ENCODE measurements at places on chromosomes 6 and 20.

GRCh38 chr6:49739423-49739822, 4.8 kb downstream of the CRISP3 start:
- DNase-seq, result no peak

GRCh38 chr6:30344191-30344867, 627 bp upstream of the RPP21 start:
- peak; percentile 20 for DNase-seq

DNA sequence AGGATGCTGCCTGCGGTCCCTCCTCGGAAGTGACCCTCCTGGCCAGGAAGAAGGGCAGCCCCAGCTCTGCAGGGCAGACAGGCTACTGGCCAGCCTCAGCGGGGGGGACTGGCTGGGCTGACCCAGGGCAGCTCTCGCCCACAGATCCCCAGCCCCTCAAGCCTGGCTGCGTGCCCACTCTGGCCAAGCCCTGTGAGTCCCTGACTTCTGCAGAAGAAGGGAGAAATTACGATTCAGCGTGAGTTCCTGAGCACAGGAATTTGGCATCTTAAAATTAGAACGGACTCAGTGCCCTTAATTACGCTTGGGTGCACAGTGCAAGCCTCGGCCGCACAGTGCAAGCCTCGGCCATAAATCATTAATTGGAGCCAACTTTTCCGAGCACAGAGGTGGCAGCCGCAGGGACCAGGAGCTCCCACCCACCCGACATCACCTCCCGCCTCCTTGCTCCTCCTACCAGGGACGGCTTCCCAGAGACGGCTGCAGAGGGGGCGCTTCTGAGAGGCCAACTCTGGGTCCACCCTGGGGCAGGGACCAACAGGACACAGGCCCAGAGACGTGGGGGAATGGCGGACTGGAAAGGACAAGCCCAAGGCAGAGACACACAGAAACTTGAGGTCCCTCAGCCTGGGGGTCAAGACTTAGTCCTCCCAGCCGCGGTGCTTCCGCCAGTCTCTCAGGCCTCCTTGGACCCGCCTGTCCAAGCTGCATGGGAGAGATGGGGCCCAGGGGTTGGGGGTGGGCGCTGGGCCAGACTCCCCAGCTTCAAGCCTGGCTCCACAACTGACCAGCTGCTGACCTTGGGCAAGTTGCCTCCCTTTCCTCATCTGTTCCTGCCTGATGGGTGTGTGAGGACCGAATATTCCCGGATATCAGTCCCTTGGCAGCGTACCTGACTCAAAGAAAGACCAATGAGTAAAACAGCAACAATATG, 165.4 kb downstream of the TAF4 start:
- DNase-seq, result no peak

DNA sequence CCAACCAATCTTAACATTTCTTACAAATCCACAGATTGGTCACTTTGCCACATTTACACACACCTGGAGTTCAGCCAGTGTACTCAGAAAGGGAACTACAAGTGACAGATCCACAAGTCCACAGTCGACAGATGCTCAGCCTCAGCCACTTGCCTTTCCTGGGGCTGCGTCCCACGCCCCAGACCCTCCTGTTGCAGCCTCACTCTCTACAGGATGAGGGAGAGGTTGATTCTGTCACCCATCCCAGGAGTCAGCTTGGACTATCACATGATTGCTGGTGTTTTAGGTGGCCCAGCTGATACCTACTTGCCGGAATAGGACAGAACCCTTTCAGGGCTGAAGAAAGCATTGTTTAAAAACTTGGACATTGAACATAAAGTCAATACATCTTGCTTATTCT, 108.8 kb downstream of the FAM120B start:
- DNase-seq, result no peak

GRCh38 chr6:117494283-117494682, 11.8 kb downstream of the DCBLD1 start:
- DNase-seq, result no peak

GRCh38 chr6:31403283-31404060, at the start of gene MICA:
MICA (plus strand) TSS chr6:31403595; CDS start chr6:31403633, 38 bp downstream.
- DNase-seq, result peak; percentile 43

DNA sequence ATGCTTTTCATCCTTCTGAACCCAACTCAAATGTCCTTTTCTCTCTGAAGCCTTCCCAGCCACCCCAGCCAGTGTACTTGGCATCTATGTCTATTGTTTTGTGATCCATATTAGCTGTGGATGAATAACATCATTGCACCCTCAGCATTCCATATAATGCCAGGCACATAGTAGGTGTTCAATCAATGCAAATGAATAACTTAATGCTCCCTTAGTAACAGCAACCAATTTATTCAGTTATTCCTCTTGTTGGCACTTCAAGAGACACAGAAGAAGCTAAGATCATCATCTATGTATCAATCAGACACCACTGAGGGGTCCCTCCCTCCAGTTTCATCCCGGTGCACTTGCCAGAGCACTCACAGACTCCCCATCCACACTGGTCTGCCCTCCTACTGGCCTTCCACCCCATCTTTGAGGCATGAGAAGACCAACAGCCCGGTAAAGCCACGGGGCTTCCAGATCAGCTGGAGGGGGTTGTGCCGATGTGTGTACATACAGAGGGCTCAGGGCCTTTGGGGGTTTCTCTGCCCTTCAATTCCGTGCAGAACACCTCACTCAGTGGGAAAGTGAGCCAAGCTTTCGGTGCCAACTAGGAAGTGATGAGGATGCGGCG, 2.4 kb upstream of the TAF8 start:
- DNase-seq, result no peak

GRCh38 chr6:93416571-93417420, 2.6 kb downstream of the EPHA7 start:
- peak; percentile 16 for DNase-seq

GRCh38 chr6:54107470-54108090, 3.7 kb upstream of the MLIP start:
- DNase-seq, result no peak

DNA sequence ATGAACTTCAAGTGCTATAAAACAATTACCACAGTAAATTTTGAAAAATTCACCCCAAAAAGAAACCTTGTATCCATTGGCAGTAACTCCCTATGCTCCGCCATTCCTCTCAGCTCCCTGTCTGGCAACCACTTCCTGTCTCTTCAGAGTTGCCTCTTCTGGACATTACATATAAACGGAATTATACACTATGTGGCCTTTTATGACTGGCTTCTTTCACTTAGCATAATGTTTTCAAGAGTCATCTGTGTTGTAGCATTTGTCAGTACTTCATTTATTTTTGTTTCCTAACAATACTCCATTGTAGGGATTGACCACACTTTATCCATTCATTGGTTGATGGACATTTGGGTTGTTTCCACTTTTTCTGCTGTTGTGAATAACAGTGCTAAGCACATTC, 50.1 kb downstream of the CEP43 start:
- no peak for DNase-seq

GRCh38 chr6:41957117-41957516, 15.5 kb upstream of the CCND3 start:
- DNase-seq, result no peak

DNA sequence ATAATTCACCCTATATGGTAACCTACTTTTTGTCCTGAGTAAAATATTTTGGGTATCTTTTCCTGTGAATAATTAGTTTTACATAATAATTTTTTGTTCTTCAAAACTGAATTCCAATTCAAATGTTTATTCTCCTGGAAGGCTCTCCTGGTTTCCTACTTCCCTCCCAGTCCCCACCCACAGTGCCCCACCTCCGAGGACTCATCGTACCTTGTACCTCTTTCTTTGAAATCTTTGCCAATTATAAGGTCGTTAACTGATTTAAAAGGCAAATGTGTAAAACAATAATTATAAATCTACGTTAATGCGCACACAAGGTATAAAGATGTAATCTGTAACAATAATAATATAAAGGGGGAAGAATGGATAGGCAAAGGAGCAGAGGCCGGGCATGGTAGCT, 40.5 kb upstream of the VEGFA start:
- DNase-seq, result no peak

- DNase-seq, result no peak
Measured at GRCh38 chr20:63312273-63312672, 19.3 kb downstream of the COL20A1 start.

DNA sequence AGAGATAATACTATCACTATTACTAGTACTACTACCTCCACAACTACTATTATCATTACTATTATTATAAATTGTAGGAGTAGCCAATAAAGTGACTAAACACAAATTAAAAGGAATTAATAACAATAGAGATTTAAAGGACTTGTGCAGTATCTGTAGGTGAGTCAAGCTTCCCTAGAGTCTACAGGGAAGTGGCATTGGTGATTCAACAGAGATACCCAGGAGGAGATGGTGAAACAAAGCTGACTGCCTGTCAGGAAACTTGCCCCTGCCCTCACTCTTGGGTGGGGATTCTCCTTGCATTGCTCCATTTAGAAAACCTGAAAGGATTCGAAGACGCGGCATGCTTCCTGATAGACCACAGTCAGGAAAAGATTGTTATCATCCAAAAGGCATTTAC, 23.3 kb upstream of the BCLAF1 start:
- DNase-seq, result no peak

- no peak for DNase-seq
Measured at GRCh38 chr6:72418495-72418894, 203.4 kb upstream of the KCNQ5 start.

DNA sequence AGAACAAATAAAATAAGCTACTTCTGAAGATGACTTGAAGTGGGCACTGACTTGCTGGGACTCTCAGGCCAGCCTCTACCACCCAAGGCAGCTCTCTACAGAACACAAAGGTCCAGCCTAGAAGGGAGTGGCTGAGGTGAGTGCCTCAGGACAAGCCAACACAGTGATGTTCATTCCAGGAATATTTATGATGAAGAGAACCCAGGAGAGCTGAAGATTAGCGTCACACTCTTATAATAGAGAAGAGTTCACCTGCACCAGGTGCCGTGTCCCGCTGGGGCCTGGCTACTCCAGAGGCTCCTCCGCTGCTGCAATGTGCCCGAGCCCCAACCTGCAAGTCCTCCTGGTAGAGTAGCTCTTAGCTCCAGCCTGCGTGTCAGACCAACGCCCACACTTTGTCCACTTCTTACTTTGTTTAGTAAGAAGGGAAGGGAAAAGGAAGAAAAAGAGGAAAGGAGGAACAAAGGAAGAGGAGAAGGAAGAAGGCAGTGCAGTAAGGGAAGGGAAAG, 182.4 kb upstream of the QKI start:
- no peak for DNase-seq

DNA sequence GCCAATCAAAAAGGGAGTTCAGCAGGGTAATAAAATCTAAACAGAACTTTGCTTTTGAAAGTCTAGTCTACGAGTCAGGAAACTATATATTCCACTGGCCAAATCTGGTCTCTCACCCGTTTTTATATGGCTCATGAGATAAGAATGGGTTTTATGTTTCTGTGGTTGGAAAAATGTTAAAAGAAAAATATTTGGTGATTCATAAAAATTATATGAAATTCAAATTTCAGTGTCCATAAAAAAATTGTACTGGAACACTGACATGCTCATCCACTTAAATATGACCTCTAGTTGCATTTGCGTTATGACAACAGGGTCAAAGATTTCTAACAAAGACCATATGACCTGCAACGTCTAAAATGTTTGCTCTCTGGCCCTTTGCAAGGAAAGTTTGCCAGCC, 22.3 kb upstream of the LAMP5 start:
- DNase-seq, result no peak

GRCh38 chr20:34112600-34113101, 608 bp upstream of the EIF2S2 start:
- peak; percentile 48 for DNase-seq

DNA sequence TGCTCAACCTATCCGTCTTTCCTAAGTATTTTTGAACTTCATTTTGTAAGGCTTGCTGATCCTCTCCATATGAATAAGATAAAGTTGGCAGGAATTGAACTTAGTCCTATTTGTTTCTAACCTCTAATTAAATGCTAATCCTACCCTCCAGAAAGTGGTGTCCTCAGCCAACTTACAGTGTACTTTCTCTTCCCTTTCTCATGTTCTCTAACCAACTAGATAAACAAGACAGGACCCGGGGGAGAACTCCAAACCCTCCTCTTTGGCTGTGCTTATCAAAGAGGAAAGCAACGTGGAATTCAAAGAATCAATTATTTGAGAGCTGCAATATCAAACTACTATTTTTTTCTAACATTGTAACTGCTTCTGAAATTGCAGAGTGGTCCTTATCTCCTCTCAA, 56.5 kb upstream of the NRSN1 start:
- DNase-seq, result no peak

GRCh38 chr20:9353916-9354276, 160.5 kb upstream of the LAMP5 start:
- no peak for DNase-seq
